ENCODE measurements at places on chromosomes 7 and 10.
A peak's percentile ranks its signal among the peaks of the same experiment; 100 is the strongest.

- no peak for DNase-seq
Observed at GRCh38 chr10:129809431-129809830, 154.6 kb downstream of the EBF3 start.

DNA sequence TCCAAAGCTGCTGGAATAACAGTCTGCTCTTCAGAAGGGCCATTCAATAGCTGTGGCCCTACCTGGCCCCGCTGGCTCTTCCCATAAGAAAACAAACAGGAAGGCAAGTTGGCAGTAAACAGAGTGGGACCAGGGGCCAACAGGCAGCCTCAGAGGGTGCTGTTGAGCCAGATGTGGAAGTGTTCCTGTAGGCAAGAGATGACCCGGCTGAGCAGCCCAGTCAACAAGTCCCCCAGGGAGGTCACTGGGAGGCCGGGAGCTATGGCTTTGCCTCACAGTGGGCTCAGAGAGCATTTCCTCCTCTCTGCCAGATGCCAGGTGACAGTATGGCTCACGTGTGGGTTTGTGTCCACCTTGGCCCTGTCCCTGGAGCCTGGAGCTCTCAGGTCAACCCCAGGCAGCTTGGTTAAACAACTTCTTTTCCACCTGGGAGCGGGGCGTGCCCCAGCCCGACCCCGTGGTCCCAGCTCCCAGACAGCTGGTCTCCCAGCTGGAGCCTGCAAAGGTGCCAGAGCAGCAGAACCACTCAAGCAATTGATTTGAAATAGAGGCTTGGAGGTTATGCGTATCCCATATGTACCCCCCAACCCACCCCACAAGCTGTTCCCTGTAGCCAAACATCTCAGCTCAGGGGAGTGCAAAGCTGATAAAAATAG lies 33.8 kb upstream of the LOXL4 start:
- no peak for DNase-seq

DNA sequence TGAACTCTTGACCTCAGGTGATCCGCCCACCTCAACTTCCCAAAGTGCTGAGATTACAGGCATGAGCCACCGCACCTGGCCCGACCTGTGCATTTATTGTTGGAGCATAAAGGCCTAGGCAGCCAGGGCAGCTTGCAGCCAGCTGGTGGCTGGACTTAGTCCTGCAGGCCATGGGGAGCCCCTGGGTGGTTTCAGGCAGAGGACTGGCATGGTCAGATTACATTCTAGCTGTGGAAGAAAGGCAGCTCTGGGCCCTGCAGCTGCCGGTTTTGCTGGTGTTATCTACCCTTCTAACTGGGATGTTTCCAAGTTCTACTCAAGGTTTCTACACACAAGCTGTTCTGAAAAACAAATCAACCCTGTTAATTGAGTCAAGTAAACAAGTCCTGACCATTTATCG lies 22.7 kb upstream of the MKRN1 start:
- DNase-seq: no peak

DNA sequence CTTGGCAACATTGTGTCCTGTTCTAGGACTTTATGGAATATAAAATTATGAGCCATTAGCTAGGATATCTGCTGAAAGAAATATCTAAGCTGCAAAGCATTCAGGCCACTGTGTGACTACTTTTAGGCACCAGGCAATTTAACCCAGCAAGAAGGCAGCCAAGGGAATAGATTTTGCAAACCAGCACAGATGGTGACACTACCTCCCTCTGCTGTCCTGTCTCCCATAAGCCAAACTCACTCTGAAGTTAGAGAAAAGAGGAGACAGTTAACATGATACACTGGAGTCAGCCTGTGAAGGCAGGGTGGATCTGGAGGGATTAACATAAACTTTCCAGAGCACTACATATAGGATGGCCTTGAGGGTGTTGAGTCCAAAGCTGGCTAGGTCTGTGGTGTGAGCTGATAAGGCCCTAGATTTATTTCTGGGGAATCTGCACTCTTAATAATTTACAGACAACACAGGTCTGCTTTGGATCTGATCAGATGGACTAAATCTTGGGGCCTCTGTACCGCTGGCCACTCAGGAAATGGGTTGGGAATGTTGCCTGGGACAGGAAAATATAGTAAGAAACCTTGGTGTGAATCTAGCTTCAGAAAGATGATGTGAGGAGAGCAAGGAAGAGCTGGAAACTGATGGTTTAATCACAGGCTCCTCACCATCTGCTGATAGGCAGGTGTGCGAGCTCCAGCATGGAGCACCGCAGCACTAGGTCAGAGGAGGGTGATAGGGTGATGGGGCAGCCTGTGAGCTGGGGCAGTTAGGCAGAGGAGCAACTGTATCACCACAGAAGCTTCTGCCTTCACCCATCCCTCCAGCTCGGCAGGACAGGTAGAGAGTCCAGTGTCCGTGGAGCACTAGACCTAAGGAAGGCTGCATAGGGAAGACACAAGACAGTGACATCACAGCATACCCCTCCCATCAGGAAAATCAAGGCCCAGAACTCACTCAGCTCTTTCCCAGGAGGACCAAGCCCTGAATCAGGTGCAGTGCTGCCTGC lies 229.9 kb upstream of the PRSS1 start:
- DNase-seq: no peak

- peak; percentile 36 for DNase-seq
Observed at GRCh38 chr7:44460325-44460724, 30.1 kb downstream of the NUDCD3 start.

- no peak for DNase-seq
Observed at GRCh38 chr10:43754569-43755260, 106.0 kb upstream of the ZNF32 start.

DNA sequence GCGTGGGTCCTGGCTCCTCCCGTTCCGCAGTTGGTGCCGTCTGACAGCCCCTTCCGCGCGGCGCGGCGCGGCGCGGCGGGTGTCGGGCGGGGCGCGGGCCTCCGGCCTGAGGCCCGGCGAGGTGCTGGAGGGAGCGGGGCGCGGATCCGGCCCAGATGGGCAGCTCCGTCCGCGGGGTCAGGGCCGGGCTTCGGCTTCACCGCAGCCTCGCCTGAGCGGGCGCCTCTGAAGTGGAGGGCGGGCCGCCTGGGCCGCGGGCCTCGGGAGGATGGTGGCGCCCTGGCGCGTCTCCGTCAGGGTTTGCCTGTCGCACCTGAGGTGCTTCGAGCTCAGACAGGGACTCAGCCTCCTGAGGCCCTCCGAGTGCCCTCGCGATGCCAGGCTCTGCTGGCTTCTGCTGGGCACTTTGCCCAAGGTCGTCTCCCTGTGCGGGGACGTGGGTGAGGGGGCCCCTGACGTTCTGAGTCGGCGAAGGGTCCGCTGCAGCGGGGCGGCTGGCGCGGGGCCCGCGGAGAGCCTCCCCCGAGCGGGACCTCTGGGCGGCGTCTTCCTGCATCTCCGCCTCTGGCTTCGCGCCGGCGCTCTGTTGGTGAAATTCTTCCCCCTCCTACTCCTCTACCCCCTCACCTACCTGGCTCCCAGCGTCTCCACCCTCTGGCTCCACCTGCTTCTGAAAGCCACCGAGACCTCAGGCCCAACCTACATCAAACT lies 473 bp downstream of the ADCK2 start:
- DNase-seq: peak; percentile 64

DNA sequence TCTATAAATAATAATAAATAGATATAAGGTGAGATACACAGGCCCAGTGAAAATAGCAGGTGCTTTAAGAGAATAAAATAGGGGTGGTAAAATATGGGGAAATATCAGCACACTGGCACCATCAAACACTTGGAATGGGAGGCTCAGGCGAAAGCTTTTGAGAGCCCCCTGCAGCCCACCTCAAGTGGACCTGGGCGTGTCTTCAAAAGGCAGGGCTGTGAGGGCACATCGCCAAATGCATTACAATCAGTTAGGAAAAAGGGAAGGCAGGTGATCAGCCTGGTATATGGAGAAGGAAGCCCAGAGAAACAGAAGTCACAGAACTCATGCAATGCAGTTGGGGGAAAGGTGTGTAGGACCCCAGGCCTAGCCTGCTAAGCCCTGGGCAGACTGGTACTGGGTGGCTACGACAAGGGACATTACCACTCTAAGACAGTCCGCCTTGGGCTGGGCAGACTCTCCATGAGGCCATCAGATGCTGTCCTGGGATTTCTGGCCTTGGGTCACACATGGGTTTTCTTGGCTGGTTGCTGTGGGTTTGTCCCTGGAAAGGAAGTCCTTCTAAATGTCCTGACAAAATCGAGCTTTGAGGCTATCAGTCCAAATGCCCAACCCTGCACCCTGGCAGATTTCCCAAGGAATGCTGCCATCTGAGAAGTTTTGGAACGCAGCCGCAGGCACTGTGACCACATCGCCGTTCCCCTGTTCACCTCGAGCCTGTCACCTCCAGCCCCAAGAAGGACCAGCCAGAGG lies 330.6 kb downstream of the GRID1 start:
- DNase-seq: no peak

- no peak for DNase-seq
Observed at GRCh38 chr7:120229084-120229483, 43.9 kb upstream of the KCND2 start.

DNA sequence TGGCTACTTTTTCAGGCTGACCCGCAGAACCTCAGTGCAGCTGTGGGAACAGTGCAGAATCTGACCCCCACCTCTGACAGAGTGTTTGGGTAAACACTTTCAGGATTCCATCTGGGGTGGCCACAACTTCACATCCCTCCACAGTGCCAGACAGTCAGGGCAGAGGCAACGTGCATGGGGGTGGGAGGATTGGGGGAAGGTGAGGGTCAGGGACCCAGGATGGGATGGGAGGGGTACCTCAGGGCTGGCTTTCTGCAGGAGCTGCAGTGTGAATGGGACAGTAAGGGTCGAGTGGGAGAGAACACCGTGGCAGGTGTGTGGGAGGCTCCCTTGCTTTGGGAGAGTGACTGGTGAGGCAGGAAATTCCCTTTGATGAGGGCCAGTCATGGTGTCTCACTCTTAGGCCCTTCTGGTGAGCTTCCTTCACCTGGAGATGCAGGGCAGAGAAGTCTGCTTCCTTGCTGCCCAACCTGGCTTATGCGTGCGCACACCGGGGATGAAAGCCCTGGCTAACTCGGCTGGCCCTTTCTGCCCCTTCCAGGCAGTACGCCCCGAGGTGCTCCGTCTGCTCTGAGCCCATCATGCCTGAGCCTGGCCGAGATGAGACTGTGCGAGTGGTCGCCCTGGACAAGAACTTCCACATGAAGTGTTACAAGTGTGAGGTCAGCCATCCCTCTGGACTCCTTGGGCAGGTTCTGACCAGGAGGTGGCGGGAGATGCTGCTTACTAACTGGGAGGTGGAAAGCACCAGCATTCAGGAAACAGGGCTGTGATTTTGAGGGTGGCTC lies 8.4 kb downstream of the ZYX start:
- no peak for DNase-seq

DNA sequence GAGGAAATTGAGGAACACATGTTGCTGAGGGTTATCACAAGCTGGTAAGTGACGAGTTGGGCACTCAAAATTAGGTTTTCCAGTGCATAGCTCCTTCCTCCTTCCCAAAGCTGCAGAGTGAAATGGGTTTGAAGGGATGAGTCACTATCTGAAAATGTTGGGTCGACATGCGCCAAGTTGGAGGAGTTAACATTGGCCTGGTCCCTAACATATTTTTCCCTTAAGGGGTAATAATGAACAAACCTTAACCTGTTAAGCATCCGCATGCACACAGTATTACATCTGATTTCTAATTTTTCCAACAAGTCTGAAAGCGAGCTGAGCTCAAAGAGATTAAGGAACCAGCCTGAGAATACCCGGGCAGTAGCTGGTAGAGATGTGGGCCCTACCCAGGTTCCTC lies 20.7 kb upstream of the TECTB start:
- no peak for DNase-seq

DNA sequence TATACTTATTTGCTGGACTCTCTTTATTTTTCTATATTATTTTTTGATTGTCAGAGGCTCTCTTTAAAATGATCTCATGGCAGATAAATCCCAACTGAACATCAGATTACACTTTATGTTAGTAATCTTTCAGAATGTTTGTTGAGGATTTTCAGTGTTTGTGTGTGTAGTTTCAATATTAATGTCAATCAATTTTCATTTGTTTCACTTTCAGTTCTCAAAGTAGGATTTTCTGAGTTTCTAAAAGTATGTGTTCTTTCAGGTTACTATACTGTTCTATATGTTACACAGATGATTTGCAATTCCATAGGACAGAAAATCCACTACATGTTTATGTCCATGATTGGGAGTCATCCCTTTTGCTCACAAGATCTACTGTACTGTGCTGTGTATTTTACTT lies 311.9 kb upstream of the POT1 start:
- no peak for DNase-seq

- no peak for DNase-seq
Observed at GRCh38 chr10:119620241-119621077, 23.7 kb upstream of the TIAL1 start.

GRCh38 chr7:128705891-128706333 lies 33.2 kb upstream of the CALU start:
- no peak for DNase-seq

DNA sequence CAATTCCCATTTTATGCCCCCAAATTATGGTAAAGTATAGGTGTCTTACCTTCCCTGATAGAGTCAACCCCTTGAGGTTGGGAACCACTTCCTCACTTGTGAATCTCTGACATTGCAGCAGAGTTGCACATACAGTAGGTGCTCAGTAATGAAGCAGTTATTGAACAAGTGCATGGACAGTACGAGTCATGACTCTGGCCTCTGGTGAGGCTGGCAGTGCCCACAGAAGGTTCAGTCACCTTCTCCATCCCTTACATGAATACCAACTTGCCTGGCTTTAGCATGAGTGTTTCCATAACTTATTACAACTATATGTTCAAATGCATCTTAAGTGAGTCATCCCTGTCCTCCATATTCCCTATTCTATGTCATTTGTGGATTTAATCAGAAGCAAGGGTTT lies 340.0 kb downstream of the ELMO1 start:
- DNase-seq: no peak

GRCh38 chr10:22698941-22699440 lies 15.4 kb downstream of the PIP4K2A start:
- no peak for DNase-seq

- DNase-seq: peak; percentile 60
Observed at GRCh38 chr10:93893646-93894515, at the start of gene SLC35G1. SLC35G1 (plus strand) TSS chr10:93893978; CDS start chr10:93894034, 56 bp downstream.

DNA sequence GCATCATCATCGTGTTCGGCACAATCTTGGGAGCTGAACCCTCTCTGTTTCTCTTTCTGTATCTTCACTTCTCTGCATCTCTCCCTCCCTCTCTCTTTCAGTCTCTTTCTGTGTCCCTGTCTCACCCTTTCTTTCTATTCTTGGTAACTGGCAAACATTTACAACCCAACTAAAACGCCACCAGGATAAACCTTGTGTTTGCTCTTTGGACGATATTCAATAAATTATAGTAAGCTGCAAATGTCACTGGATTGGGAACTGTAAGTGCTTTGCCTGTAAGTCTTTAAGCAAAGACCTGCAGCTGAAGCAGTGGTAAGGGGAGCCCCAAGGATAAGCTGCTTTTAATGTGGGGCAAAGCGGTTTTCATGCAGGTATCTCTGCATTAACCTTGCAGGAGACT lies 558.0 kb upstream of the MKI67 start:
- DNase-seq: no peak

- DNase-seq: no peak
Observed at GRCh38 chr7:25832929-25833328, 319.1 kb upstream of the NFE2L3 start.
